Stimulated activated naive CD4-positive, alpha-beta T cell (primary cell): ENCODE measurements at places on chromosomes 5 and 9.

DNA sequence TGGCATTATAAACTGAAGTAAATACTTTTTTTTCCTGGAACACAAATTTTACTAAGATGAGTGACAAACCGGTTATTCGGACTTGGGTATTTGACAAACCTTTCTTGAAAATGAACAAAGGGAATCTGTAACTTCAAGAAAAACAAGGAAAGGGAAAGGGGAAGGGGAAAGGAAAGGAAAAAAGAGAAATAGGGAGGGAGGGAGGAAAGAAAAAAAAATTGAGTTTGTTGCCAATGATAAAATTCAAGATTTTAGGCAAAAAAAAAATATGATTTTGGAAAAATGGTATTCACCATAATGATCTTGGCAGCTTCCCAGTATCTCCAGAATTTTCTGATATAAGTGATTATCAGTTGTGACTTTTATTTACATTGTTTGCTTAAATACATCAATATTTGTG is 1.6 kb upstream of the TTC33 start:
- no peak for DNase-seq

- no peak for DNase-seq
Observed at GRCh38 chr9:116116393-116116792, 37.2 kb upstream of the PAPPA start.

GRCh38 chr5:135444360-135444759 is 2.8 kb downstream of the DCANP1 start:
- DNase-seq: no peak

DNA sequence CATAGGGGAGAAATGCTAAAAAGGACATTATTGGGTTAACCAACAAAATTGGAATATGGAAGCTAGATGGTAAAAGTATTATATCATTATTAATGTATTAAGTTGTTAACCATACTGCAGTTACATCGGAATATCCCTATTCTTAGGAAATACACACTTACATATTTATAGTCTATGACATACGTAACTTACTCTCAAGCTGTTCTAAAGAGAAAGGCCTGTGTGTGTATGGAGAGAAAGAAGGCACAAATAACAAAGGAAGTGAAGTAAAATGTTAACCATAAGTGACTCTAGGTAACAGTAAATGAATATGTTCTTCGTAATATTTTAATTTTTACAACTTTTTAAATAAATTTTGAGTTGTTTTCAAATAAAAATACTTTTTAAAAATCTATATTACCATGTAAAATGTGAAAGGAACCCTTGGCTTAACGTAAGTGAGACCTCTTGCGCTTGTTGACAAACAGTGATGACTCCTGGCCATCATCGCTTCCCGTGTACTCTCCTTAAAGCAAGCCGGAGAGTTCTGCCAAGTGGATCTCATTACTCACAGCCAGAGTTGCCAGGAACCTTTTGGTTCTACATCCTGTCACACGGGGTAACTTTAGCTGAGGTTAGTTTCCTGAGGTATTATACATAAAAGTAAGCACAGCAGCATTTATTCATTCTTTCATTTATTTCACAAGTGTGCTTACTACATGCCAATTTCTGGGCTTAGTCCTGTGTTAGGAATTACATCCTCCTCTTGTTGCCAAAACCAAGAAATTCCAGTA is 165.4 kb downstream of the EPB41L4A start:
- DNase-seq: no peak
